Skeletal muscle cell (primary cell): ENCODE measurements at places on chromosomes 4 and X.

DNA sequence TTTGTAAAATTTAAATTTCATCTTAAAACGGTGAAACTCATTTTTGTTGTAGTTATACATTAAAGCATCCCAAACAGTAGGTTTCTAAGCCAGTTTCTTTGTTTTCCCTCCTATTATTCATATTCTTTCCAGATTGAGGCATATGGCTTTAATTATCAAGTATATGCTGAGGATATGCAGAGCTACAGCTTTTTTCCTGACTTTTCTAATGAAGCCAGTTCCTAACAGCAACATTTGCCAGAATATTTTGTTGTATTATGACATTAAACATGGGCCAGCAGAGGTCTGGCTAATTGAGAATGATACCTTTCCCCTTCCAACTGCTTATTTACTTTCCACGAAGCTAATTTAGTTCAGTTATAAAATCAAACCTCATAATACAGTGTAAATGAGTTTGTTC is 75.3 kb downstream of the SLIT2 start:
- no peak for DNase-seq

GRCh38 chrX:46647251-46647650 is 73.7 kb downstream of the CHST7 start:
- DNase-seq, result no peak

DNA sequence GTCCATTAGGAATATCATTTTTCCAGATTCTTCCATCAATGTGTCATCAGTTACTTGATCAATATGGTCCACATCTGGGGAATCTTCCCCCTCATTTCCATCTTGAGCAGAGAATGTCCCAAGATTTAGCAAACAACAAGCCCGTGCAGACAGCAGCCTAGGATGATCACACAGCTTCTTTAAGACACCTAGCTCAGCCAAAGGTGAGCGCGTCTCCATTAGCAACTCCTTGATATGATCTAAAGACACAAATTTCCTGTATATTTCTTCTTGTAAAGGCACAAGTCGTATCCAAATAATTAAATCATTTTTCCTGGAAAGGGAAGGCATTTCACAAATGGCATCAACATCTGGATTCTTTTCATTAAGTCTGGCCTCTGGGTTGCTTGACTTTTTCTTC is 25.8 kb downstream of the PIN4 start:
- no peak for DNase-seq

DNA sequence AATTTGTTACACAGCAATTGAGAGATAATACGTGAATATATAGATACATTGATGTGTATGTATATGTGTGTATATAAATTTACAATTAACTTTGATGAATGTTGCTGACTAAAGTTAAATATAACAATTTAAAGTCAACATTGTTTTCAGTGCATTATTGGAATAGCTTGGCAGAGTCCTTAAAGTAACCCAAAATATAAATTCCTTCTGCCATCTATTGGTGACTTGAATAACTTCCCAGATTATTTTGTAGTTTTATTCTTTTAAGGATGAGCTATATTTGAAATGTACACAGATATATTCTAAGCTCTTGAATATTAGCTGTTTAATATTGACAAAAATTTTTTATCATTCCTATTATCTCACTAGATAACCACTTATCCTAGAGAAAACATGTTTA is 298.2 kb upstream of the FSTL5 start:
- no peak for DNase-seq

DNA sequence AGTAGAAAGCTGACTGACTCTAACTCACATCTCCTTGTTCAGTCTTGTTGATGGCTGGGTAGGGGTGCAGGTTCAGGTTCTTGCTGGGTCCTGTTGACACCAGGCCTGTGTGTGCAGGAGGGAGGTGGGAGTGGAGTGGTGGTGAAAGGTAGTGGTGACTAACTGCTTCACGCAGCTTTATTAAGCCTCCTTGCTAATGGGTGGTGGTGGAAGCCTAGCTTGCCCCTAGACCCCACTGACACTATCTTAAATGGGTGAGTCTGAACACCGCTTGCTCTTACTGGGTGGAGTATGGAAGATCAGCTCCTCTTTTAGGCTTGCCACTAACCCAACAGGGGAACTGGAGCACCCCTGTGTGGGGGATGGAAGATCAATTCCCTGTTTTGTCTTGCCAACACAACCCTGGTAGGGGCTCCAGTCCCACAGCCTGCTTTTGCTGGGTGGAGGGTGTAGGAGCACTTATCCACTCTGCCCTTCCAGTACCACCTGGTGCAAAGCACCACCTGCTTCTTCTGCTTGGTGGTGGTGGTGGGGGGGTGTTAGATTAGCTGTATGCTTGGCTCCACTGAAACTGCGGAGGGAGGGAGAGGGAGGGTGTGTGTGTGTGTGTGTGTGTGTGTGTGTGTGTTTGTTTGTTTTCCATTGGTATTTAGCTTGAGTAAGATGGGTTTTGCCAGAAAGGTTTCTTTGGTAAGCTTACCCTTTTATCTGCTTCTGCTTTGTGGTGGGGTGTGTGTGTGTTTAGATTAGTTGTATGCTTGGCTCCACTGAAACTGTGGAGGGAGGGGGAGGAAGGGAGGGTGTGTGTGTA is 25.6 kb downstream of the KDM6A start:
- DNase-seq, result no peak

- DNase-seq, result no peak
Measured at GRCh38 chr4:124710015-124710741, 2.4 kb downstream of the ANKRD50 start.

GRCh38 chrX:23901805-23902204 is 5.9 kb downstream of the APOO start:
- DNase-seq, result no peak

DNA sequence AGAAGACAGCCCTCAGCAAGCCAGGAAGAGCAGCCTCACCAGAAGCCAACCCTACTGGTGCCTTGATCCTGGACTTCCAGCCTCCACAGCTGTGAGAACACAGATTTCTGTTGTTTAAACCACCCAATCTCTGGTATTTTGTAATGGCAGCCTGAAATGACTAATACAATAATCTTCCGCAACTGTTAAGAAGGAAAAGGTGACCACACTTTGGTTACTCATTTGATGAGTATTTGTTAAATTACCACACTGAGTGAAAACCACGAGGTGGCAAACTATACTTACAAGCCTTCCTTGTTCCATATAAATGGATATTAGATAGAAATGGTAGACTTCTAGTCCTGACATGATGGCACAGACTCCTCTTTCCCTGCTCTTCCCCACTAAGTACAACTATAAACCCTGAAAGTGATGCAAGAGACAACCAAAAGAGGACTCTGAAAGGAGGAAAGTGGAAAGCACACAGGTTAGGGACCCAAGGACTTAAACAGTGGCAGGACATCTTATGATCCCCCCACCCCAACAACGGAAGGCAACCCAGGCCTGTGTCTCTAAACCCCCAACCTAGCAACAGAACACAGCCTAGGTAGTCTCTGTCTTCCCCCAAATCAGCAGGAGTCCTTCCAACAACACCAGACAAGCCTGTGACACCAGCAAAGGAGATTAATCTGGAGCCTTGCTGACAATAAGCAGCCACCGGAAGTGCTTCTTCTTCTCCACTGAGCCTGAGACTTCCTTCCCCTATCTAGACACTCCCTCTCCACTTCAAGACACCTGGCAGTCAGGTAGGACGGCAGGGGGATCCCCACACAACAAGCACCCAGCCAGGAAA is 12.3 kb downstream of the ZNF182 start:
- peak; percentile 10 for DNase-seq

GRCh38 chr4:99404595-99405287 is 30.4 kb downstream of the ADH7 start:
- peak; percentile 94 for DNase-seq

- DNase-seq, result no peak
Measured at GRCh38 chr4:152374153-152374552, 161.7 kb downstream of the FBXW7 start.

GRCh38 chr4:112982680-112983079 is 66.8 kb upstream of the ANK2 start:
- DNase-seq, result no peak

GRCh38 chr4:80710748-80711451 is 319.6 kb upstream of the BMP3 start:
- no peak for DNase-seq

- no peak for DNase-seq
Measured at GRCh38 chr4:122356317-122356808, 22.4 kb upstream of the ADAD1 start.

GRCh38 chrX:103674531-103675454 is 11.7 kb downstream of the MORF4L2 start:
- no peak for DNase-seq

- no peak for DNase-seq
Measured at GRCh38 chr4:152075253-152075928, 314.6 kb upstream of the GATB start.

DNA sequence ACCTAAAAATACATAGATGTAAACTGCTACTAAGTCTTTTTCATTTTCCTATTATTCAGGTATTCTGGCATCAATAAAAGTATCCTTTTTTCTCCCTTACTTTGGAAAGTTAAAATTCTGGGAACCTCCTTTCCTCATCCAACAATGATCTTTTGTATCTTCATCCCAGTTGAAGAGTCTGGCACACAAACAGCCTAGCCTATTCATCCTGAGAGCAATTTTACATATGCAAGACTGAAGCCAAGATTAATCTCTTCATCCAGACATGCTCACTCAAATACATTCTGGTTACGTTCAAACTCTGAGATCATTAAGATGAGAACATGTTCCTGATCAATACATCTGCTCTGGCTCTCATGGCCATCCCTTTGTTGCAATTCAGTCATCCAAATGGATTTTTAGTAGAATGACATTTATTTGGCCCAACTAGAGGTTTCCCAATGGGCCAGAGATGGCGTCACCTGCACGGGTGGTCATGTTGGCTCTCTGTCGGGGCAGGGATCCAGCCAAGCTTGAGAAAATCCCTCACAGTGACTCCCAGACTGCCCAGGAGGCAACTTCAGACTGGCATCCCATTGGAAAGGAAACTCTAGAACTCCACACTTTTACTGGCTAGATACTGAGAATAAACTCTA is 135.3 kb upstream of the VCX2 start:
- no peak for DNase-seq

DNA sequence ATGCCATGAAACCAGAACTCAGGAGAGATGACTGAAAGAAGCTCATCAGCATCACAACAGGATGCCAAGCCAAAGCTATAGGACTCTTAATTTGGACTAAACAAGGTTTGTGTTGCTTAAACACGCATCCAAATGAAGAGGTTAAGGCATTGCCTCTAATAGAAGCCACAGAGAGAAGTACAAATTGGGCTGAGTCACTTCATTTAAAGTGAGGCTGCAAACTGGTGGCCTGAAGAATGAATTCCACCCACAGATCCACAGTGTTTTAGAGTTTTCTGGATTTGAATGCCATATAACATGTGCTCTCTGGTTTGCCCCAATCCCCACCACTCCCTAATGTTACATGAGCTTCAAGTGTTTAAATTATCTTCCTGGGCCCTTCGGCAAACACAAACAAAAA is 103.5 kb downstream of the FIP1L1 start:
- no peak for DNase-seq

GRCh38 chr4:81912376-81913030 is 440.8 kb upstream of the RASGEF1B start:
- DNase-seq, result no peak

DNA sequence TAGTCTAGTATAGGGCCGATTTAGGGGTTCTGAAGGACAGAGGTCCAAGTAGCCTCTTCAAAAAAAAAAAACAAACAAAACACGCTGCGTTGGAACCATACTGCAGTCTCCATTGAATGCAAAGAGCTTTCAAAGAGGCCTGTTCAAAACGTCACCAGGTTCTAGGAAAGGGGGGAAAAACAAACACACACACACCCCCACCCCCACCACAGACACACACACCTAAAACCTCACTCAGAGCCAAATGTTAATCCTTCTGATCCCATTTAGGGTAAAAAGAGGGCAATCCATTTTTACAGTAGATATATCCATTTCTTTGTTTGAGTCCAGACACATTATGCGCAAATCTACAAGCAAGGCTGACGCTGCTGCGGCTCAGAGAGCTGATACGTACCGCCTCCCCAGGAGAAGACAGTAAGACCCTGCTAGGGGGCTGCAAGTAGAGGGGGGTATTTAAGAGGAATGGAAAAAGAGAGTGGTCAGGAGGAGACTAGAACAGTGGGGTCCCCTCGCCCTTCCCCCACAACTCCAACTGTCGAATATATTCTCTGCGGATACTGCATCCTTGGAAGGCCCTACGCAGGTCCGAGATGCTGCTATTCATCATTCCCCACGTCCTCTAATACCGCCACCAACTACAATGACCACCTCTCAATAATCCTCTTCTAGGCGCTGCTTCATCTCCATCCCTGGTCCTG is 1.3 kb downstream of the NKRF start:
- DNase-seq, result no peak

DNA sequence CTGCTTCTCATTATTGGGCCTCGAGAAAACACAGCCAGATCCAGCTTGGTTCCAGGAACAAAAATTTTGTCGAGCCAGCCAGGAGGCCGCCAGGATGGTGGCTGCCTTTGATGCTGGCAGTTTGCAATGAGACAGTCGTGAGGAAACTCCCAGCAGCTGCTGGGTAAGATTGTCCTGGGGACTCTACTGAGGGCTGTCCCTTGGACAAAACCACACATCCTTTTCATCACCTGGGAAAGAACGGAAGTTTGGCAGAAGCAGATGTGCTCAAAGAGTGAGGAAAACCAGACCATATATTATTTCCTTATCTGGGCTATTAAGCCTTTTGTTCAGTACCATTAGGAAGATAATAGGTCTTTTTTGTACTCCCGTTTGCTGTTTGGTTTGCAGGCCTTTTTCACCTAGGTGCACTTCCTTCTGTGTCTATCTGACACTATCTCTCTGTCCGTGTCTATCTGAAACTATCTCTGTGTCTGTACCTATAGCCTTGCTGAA is 13.4 kb upstream of the PAPSS1 start:
- DNase-seq, result no peak

DNA sequence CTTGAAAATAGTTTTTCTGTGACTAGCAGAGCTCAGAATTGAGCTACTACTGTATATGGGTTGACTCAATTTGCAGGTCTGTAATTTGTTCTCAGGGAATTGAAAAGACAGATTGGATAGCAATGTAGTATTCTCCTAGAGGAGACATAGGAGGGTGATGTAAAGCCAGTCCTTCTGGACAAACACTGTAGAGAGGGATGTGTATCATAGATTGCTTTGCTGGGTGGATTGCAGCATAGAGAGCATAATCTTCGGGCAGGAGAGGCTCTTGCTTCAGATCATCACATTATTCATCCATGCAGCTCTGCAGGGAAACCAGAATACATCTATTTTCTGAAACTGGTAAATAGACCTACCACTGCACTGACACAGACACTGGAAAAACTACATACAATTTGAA is 1110.5 kb downstream of the RAPGEF2 start:
- DNase-seq, result no peak

- DNase-seq, result no peak
Measured at GRCh38 chr4:177204126-177204525, 105.5 kb upstream of the NEIL3 start.

DNA sequence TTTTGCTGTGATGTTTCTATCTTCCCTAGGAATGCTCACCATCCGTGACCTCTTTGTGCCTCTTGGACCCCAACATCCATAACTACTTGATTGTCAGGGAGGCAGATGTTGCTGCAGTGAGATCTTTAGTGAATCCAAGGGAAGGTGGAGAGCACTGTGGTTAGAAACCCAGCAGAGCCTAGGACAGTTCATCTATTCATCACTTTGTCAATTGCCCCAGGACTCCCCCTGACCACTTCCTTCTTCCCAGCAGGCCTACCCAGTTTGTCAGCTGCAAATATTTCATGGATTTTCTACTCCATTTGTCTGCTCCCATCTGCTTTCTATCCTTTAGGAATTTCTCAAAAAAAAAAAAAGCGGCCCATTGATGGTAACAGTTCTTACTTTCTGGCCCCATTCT is 942.8 kb downstream of the PCDH7 start:
- no peak for DNase-seq

GRCh38 chr4:6918338-6918737 is 8.7 kb downstream of the TBC1D14 start:
- no peak for DNase-seq

GRCh38 chrX:51158231-51158630 is 174.4 kb upstream of the NUDT10 start:
- DNase-seq, result no peak
